ENCODE measurements at places on chromosomes 12 and 14.

DNA sequence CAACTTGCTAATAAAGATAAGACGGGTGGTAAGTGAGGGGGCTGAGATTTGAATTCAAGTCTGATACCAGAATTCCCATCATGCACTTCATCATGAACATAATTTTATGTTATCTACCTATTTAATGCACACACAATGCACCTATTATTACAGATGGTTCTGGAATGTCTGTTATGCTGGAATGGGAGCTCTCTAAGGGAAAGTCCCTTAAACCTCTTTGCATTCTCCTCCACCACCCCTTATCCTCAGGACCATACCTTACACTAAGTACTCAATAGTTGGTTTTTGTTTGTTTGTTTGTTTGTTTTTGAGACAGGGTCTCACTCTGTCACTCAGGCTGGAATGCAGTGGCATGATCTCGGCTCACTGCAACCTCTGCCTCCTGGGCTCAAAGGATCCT is 7.0 kb upstream of the MSI1 start:
- no peak for DNase-seq

GRCh38 chr14:55698051-55698450 is 118.0 kb downstream of the KTN1 start:
- no peak for DNase-seq

DNA sequence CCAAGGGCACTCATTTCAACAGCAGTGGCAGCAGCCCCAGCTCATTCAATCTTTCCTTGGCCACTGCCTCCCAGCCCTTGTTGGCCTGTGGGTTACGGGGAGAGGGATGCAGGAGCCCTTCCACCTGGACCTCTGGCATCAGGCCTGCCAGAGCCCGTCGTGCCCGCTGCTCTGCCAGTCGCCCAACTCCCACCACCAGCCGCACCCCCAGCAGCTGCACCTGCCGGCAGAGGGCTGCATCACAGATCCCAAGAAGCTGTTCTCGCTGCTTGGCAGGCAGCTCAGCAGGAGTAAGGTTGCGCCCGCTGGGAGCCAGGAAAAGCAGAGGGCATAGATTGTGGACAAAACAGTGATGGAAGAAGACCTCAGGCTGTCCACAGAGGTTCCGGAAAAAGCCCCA is 6.7 kb downstream of the SMUG1 start:
- DNase-seq: no peak

GRCh38 chr12:123057513-123058265 is 77.2 kb downstream of the ARL6IP4 start:
- no peak for DNase-seq

GRCh38 chr12:115213538-115214016 is 529.6 kb upstream of the TBX3 start:
- DNase-seq: peak; percentile 31

GRCh38 chr14:103204852-103205540 is 81.7 kb downstream of the TNFAIP2 start:
- DNase-seq: no peak

DNA sequence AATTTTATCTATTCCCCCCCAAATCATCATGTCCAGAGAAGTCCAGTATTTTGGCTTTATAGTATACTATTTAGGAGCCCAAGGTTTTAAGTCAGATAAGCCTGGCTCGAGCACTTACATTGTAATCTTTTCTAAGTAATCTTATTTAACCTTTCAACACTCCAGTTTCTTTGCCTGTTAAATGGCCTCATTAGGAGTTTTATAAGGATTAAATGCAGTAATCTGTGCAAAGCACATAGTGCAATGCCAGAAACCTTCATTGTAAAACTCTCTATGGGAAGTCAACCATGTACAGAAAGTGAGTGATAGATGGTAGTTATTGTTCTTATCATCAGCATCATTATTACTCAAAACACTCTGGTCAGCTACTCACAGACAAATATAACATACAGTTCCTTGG is 1330.4 kb downstream of the SLC16A7 start:
- DNase-seq: no peak

DNA sequence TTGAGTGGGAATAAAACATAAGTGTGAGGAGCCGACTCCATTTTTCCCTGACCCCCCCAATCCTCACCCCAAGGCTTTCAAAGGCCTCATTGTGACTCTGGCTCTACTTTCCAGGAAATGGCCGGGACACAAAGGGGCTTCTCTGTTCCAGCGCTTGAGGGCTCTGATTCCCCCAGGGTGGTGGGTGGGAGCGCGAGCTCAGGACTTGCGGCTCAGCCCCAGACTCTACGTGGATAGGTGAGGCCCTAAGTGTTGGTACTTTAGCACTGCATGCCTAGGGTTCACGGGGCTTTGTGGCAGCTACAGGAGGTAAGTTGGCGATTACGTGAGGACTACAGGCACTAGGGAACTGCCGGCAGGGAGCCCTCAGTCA is 553 bp downstream of the CNPY2 start:
- no peak for DNase-seq

- no peak for DNase-seq
These were observed 1.2 kb downstream of the PTPRQ start for GRCh38 chr12:80445083-80445793.
